ENCODE measurements at places on chromosomes 5 and 9. TPM values are rescaled to one million over a fixed set of nuclear protein-coding genes. Genes with fewer than 3 reads are reported as not detected.

CA9 gene
- 1.2 TPM for total RNA-seq

SPINK4 gene
- total RNA-seq = not detected

SUSD3 gene
- 1.4 TPM for total RNA-seq

FBN2 gene
- 9.0 TPM for total RNA-seq

MAP1B gene
- 781 TPM for total RNA-seq

RELL2 gene
- total RNA-seq = 18.9 TPM

CDH6 gene
- 43.4 TPM for total RNA-seq

PHPT1 gene
- 99.7 TPM for total RNA-seq

PRRC2B gene
- total RNA-seq = 202 TPM

OLFML2A gene
- total RNA-seq = 2.3 TPM

ZMYND19 gene
- total RNA-seq = 16.8 TPM

BASP1 gene
- 460 TPM for total RNA-seq

ZNF454 gene
- 10.6 TPM for total RNA-seq

GRM6 gene
- 0.23 TPM for total RNA-seq

SLC34A1 gene
- not detected for total RNA-seq

INSYN2B gene
- total RNA-seq = 7.4 TPM

SOWAHA gene
- 9.2 TPM for total RNA-seq
